ENCODE measurements at places on chromosomes 2 and 18.

DNA sequence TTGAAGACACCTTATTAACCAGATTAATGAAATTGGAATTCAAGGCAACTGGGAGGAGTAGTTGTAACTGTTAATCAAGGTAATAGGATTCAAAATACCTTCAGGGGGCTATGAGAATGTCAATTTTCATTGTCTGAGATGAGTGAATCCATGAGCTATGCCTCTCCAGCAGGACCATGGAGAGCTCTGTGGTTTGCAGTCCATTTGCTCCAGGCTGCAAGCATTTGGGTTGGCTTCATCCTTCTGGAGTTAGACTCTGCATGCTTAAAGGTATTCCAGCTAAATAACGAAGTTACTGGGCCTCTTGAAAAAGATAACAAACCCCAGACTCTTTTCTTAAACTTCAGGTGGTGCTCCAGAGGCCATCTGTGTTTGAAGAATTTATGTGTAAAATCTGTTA lies 207.1 kb upstream of the SLC8A1 start:
- no peak for DNase-seq

- no peak for DNase-seq
Observed at GRCh38 chr2:69936906-69937305, 22.0 kb downstream of the MXD1 start.

DNA sequence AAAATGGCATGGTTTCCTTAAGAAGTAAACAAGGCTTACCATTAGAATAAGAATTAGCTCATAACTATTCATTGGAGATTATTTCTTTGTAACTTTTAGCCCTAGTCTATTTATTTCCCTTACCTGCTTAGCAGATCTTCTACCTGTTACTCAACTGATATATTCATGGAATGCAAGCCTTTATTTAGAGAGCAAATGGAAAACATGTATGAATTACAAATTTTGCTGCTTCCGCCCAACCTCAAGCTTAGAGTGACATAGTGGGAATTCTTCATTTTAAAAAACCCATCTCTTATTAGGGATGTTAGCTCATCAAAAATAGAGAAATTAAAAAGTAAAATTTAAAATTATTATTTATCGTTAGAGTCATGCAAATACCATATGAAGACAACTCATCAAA lies 110.9 kb downstream of the STRN start:
- DNase-seq: no peak

DNA sequence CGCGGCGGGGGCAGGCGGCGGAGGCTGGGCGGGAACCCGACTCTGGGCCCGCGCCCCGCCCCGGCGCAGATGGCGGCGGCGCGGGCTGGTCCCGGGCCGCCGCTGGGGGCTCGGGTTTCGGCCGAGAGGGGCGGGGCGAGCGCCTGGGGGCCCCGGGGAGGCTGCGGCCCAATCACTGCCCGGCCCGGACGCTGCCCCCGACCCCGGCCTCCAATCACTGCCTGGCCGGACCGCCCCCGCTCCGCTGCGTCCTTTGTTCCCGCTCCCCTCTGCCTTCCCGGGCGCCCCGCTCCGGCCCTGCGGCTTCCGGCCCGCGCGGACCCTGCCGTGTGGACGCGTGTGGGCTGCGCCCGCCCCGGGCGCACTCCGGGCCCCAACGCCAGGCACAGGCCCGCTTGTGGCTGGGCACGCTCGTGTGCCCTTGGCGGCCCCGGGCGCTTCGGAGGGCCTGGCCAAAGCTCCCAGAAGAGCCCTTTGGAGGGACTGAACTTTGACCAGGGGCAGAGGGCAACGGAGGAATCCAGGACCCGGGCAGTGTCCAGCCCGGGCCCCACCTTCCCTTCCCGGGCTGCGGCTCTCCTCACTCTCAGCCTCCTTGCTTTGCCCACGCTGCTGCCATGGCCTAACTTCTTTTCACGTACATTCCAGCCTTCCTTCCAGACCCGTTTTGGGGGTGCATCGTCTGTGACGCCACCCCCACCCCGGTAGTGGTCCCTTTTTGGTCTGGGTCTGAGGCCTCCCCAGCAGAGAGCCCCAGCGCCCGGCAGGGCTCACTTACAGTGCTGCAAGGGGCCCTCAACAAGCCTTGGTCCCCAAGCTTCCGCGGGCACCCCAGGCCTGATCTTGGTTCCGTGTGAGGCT lies 27.1 kb upstream of the PTMA start:
- DNase-seq: no peak

GRCh38 chr2:44291281-44292248 lies 16.3 kb downstream of the SLC3A1 start:
- DNase-seq: no peak

DNA sequence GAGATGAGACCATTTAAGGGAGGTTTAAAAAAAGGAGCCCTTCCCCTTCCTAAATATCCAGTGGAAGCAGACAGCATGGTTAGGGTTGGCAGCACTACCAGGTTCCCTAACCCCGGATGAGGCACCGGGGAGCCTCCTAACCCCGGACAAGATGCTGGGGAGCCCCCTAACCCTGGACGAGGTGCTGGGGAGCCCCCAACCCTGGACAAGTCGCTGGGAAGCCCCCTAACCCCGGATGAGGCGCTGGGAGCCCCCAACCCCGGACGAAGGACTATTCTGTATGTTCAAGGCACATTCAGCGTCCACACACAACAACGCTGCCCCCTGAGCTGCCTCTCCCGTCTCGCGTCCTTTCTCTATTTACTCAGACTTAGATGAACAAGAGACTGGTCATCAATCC lies 51.9 kb downstream of the ANKMY1 start:
- DNase-seq: no peak

DNA sequence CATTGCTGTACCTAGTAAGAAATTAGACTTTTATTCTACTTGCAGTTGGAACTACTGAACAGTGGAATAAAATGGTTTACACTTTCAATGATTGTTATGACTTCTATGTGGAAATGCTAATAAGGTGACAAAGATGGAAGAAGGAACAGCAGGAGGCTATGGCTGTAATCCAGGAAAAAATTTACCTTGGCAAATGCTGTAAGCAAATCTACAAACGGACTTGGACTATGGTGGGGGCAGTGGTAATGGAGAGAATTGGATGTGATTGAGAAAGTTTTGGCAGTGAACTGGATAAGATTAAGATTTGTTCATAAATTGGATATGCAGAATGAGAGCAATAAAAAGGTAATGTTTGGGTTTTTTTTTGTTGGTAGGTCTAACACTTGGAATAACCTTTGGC lies 111.0 kb upstream of the ERBB4 start:
- no peak for DNase-seq

DNA sequence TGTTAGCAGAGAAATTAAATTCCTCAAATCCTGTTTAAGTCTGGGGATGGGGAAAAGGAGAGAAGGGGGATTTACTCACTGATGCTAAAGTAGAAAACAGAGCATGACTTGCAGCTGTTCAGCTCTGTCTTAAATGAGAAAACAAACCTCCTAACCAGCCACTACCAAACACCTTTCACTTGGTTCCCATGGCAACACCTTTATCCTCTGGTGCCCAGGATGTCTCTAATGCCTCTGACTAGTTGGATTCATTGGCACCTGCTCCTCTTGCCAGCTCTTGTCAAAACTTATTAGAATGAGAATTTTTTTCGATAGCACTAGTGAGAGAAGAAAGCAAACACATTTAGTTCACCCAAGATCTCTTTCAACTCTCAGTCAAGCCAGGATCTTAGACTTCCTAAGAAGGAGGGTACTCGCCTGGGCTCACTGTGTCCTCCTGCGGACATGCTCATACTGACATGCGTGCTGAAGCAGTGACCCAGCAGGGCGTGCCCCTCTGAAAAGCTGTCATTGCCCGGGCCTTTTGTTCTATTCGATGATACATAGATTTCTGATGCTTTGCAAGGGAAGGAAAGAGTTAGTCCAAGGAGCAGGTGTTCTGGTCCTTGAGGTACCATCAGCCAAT lies 656.0 kb upstream of the CELF4 start:
- peak; percentile 60 for DNase-seq

DNA sequence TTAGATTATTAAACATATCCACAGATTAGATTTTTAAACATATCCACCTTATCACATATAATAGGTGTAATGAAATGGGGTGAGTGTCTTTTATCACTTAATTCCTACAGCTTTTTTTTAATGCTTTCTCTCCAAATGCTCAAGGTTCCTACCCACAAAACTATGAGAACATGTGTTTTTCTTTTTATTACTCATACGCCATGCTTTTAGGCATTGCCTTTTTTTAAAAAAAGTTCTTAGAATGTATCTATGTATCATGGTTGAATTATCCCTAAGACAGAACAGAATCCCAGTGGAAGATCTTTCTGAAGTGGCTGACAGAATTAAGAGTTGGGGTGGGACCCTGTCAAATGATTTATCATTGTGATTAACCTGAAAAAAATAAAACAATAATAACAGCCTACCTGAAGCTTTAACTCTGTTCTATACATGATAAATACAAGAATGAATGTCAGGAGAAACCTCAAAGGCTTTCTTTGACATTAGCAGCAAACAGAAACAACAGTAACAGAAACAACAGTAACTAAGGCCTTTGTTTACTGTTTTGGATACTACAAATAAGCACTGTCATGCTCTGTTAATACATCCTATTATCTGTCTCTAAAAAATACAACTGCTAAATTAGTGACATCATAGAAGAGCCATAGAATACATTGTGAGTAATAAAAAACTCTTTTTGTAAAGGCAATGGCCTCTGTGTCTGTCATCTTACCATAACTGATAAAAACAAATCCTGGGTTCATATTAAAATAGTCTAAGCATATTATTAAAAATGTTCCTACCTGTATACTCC lies 4.1 kb upstream of the ZNF397 start:
- DNase-seq: no peak

DNA sequence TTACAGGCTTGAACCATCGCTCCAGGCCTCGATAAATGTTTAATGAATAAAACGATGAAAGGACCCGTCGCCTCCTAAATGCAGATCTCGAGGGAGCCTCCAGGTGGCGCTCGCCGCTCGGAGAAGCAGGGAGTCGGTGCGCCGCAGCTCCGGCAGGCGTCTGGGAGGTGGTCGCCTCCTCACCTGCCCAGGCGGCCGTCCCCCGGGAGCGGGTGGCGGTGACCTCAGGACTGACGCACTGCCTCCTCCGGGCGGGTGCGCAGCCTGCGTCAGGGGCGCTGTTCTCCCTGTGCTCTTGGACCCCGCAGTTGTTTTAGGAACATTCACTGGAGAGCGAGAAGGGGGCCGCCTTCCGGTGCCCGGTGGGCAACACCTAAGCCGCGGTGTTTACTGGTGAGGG lies 38.6 kb upstream of the POLE4 start:
- peak; percentile 40 for DNase-seq

DNA sequence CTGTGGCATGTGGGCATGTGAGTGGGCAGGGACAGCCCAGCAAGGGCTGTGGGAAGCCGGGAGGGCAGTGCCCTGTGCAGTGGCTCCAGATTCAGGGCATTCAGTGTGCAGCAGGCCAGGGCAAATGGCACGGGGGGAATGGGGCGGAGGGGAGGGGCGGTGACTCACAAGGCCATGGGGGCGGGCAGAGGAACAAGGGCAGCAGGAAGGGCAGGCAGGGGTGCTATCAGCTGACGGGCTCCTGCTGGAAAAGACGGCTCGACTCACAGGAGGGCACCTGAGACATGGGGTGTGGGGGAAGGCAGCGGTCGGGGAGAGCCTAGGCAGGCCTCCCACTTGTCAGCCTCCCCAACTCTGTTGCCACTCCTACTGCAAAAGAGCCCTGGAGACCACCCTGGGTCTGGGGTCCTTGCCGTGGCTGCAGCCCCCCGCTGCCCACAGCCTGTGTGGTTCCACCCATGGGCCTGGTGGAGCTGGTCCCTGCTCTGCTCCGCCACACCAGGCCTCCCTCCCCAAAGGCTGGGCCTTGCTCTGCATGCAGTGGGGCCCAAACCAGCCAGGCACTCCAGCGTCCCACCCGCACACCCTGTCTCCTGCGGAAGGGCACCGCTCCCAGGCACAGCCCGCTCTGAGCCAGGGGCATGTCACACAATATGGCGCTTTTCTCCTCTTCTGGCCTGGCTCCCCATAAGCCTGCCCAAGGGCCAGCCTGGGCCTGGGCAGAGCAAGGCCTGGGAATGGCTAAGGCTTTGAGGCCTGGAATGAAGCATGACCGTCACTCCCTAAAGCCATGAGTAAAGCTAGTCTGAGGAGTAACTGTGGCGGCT lies 25.9 kb downstream of the HS6ST1 start:
- DNase-seq: no peak

GRCh38 chr18:45291621-45292615 lies 323.4 kb upstream of the SLC14A2 start:
- peak; percentile 56 for DNase-seq

GRCh38 chr2:14634182-14634488 lies 1.6 kb downstream of the LRATD1 start:
- DNase-seq: no peak

- DNase-seq: no peak
Observed at GRCh38 chr2:240460253-240460711, 24.8 kb downstream of the GPC1 start.

GRCh38 chr2:17947113-17947512 lies 68.6 kb downstream of the KCNS3 start:
- no peak for DNase-seq

DNA sequence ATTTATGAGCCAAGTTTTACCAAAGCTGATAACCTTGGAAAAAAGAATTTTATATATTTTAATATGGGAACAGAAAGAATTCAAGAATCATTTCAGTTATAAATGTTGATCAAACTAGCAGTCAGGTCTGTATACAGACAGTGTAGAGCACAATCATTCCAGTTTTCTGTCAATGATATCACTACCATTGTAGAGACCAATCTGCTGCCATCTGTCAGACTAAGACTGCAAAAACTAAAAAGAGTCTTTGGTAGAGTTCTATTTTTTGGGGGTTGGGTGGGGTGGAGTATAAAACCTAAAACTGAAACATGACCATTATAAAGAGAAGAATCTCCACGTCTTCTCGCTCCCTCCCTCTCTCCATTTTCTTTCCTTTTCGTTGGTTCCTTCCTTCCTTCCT lies 204.7 kb upstream of the UBE2E3 start:
- no peak for DNase-seq

- DNase-seq: no peak
Observed at GRCh38 chr2:84832772-84833461, 48.0 kb downstream of the TRABD2A start.

DNA sequence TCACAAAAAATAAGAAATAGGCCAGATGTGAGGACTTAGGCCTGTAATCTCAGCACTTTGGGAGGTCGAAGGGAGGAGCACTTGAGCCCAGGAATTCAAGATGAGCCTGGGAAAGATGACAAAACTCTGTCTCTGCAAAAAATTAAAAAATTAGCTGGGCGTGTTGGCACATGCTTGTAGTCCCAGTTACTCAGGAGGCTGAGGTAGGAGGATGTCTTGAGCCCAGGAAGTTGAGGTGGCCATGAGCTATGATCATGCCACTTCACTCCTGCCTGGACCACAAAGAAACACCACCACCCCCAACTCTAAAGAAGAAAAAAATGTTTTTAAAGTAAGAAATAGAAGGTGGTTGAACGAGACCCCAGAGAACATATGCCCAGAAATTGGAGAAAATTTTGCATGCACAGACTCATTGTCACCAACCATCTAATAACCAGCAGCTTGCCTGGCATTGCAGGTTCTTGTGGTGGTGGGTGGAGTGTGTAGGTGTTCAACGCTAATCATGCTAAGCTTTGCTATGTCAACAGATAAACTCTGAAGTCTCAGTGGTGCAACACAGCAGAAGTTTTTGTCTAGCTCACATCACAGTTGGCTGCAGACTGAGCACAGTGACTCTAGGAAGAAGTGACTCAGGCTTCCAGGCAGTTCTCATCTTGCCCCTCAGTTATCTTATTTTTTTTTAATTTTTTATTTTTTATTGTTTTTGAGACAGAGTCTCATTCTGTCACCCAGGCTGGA lies 18.6 kb downstream of the ARL4C start:
- no peak for DNase-seq

All from NCI-H748 treated with DMSO at 0.1 percent for 48 hours (cell line).